ENCODE measurements at places on chromosomes 5 and 9. TPM values are rescaled to one million over a fixed set of nuclear protein-coding genes. Genes with fewer than 3 reads are reported as not detected.

The PCDHA8 gene
- not detected for total RNA-seq

The LRRC19 gene
- not detected for total RNA-seq

The NACC2 gene
- 9.2 TPM for total RNA-seq

The SOWAHA gene
- total RNA-seq: not detected

The PCDHGA6 gene
- total RNA-seq: 0.10 TPM

The LCN1 gene
- not detected for total RNA-seq

The C9orf153 gene
- total RNA-seq: 1.9 TPM
